Osteocyte (in vitro differentiated cells): ENCODE measurements at places on chromosomes 16 and 17. TPM values are rescaled to one million over a fixed set of nuclear protein-coding genes. Genes with fewer than 3 reads are reported as not detected.

NLRC3 gene
- total RNA-seq = not detected in 2 replicates

SLC16A6 gene
- 2.1 and 2.7 TPM in 2 replicates for total RNA-seq

GAST gene
- total RNA-seq = not detected in 2 replicates

MAP3K14 gene
- total RNA-seq = 12.7 and 13.2 TPM in 2 replicates

KLHL10 gene
- total RNA-seq = not detected in 2 replicates

ZFPM1 gene
- total RNA-seq = 5.6 and 5.7 TPM in 2 replicates

SLC12A3 gene
- total RNA-seq = not detected in 2 replicates

SOX15 gene
- total RNA-seq = 0.78 TPM in 2 replicates

ADCY9 gene
- 25.3 and 26.9 TPM in 2 replicates for total RNA-seq

ZNF624 gene
- total RNA-seq = 8.1 and 11.7 TPM in 2 replicates

MYH8 gene
- not detected in 2 replicates for total RNA-seq

KRTAP4-5 gene
- not detected in 2 replicates for total RNA-seq

GPR142 gene
- total RNA-seq = not detected in 2 replicates

DNA sequence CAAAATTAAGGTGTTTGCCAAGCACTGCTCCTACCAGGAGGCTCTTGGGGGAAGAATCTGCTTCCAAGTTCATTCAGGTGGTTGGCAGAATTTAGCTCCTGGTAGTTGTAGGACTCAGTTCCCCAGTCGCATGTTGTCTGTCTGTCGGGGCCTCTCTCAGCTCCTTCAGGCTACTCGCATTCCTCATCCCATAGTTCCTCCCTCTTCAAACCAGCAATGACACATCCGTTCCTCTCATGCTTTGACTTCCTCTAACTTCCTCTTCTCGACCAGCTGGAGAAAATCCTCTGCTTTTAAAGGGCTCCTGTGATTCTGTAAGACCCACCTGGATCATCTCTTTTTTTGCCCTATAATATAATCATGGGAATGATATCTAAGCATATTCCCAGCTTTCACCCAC, 108.1 kb downstream of the PMP22 start:
- no peak for DNase-seq
- no peaks in the 10 kb centered on the region for H3K36me3 ChIP-seq
- peaks cover 2% of the 10 kb centered on the region for H3K27me3 ChIP-seq
- peak overlapping the region; percentile 1 for H3K27ac ChIP-seq
- no peak overlapping the region for H3K4me3 ChIP-seq

DNA sequence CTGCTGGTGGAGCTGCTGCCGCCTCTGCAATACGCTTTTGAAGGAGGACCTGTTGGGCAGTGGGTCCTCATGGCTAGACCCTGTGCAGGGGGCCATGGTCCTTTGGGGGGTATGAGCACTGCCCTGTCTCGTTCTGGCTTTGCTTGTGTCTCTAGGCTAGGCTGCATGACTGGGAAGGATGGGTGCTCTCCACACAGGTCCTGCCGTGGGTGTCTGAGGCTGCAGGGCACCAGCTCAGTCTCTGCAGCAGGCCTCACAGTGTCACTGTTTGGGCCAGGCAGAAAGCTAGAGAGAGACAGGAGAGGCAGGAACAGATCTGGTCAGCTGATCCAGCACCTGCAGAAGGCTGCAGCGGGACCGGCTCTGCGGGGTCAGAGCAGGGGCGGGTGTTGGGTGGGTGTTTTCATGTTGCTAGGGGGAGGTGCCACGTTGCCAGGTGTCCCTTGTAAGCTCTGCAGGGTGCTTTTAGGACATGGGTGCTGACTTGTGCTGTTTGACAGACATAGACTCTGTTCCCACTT, 111.4 kb downstream of the SNX29 start:
- DNase-seq = no peak
- no peak overlapping the region for H3K4me3 ChIP-seq
- H3K27ac ChIP-seq = no peak overlapping the region

GRCh38 chr17:33603789-33604188, 310.7 kb upstream of the ASIC2 start:
- no peaks in the 10 kb centered on the region for H3K27me3 ChIP-seq
- no peaks in the 10 kb centered on the region for H3K4me1 ChIP-seq
- no peak overlapping the region for H3K4me3 ChIP-seq
- no peak overlapping the region for H3K27ac ChIP-seq
- no peak for DNase-seq

GRCh38 chr16:143047-143446, 4.6 kb upstream of the NPRL3 start:
- H3K4me3 ChIP-seq = no peak overlapping the region
- DNase-seq = no peak
- H3K36me3 ChIP-seq = no peaks in the 10 kb centered on the region

DNA sequence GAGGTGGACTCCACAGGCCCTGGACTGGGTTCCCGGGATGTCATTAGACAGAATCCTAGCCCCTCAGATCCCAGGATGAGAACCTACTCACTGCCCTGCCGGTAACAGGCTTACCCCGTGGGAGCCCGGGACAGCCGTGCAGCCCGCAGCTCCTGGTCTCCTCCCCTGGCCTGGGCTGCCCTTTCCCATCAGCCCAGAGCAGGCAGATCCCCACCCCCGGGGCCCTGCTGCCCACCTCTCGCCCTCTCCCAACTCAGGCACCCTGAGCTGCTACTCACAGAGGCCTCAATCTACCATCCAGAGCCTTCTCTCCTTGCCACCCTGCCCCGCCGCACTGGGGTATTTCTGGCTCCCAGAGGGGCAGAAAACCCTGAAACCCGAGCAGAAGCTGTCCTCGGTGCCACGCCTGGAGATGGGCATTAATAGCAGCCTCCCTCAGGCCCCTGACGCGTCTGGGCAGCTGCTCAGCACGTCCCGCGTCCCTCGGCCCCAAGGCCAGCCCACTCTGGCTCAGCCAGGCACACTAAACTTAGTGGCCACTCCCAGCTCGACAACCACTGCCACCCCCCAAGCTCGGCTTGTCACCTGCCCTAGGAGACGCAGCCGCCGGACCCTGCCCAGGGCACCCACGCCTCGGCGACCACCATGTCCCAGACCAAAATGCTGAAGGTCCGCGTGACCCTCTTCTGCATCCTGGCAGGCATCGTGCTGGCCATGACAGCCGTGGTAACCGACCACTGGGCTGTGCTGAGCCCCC, at the start of gene CACNG1:
TSS of gene CACNG1 (plus strand) at position 539 of the 757 bp plus-strand sequence. CDS start at position 646, 107 bp downstream.
- no peak within 1 kb of the TSS for H3K4me3 ChIP-seq
- peaks cover 10% of the 10 kb centered on the region for H3K27me3 ChIP-seq
- H3K4me1 ChIP-seq = no peaks in the 10 kb centered on the region
- no peak within 1 kb of the TSS for H3K27ac ChIP-seq
- peaks cover 5% of the 10 kb centered on the region for H3K36me3 ChIP-seq
- no peak for DNase-seq

- H3K27ac ChIP-seq = peak overlapping the region; percentile 45
- H3K4me3 ChIP-seq = no peak overlapping the region
- DNase-seq = no peak
- peaks cover 8% of the 10 kb centered on the region for H3K36me3 ChIP-seq
Measured at GRCh38 chr16:75372236-75372856, 61.0 kb downstream of the CFDP1 start.

DNA sequence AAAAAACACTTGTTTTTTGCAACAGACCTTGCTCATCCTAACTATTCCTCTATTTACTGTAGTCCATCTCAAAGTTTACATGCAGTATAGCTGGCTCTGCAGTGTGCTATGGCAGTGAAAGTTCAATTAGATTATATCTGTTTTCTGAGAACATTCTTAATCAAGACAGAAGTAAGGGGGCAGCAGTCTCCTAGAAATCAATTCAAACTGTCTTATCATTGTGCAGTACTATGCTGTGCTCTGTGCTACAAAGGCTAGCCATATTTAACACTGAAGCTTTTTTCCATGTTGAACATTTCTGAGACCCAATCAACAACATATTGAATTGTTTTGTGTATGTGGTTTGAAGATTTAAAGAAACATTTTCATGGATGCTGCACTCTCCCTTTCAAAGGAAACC, 11.4 kb downstream of the NETO2 start:
- H3K27ac ChIP-seq = no peak overlapping the region
- H3K4me1 ChIP-seq = peaks cover 3% of the 10 kb centered on the region
- H3K27me3 ChIP-seq = no peaks in the 10 kb centered on the region
- H3K4me3 ChIP-seq = no peak overlapping the region

- no peak overlapping the region for H3K4me3 ChIP-seq
- H3K36me3 ChIP-seq = no peaks in the 10 kb centered on the region
- H3K27me3 ChIP-seq = peaks cover 3% of the 10 kb centered on the region
Measured at GRCh38 chr16:75477680-75478473, 13.4 kb upstream of the TMEM170A start.

DNA sequence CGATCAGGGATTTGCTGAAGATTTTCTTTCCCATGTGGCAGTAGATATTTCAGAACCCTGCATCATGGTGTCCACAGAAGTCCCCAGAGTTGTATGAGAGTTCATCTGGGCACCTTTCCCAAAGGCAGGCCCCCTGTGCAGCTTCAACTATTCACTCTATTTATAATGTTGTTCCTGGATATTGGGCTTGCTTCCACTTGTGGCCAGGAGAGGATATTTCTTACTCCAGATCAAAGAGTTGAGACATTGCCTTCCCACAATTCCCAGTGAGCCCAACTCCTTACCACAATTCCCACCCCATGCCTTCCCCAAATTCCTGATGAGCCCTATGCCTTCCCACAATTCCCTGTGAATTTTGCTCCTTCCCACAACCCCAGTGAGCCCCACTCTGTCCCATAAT, 206.9 kb downstream of the WWOX start:
- peaks cover 12% of the 10 kb centered on the region for H3K4me1 ChIP-seq
- no peak overlapping the region for H3K27ac ChIP-seq

- no peaks in the 10 kb centered on the region for H3K27me3 ChIP-seq
- peaks cover 24% of the 10 kb centered on the region for H3K4me1 ChIP-seq
- no peak for DNase-seq
- no peaks in the 10 kb centered on the region for H3K36me3 ChIP-seq
- H3K4me3 ChIP-seq = no peak overlapping the region
- H3K27ac ChIP-seq = no peak overlapping the region
Measured at GRCh38 chr17:12640364-12640763, 25.3 kb upstream of the MYOCD start.

GRCh38 chr16:728131-728889, 1.4 kb downstream of the HAGHL start:
- DNase-seq = peak; percentile 84
- H3K27me3 ChIP-seq = no peaks in the 10 kb centered on the region
- H3K4me1 ChIP-seq = no peaks in the 10 kb centered on the region
- no peak overlapping the region for H3K27ac ChIP-seq
- peaks cover 2% of the 10 kb centered on the region for H3K36me3 ChIP-seq

- H3K27ac ChIP-seq = no peak overlapping the region
- DNase-seq = peak; percentile 93
- peaks cover 16% of the 10 kb centered on the region for H3K27me3 ChIP-seq
Measured at GRCh38 chr17:60139438-60140285, 10.1 kb upstream of the CA4 start.

- no peak for DNase-seq
- no peak overlapping the region for H3K4me3 ChIP-seq
- peaks cover 16% of the 10 kb centered on the region for H3K36me3 ChIP-seq
- no peak overlapping the region for H3K27ac ChIP-seq
- H3K4me1 ChIP-seq = no peaks in the 10 kb centered on the region
Measured at GRCh38 chr16:53829186-53829747, 125.3 kb downstream of the FTO start.
